Omental fat pad (tissue), 4 donors: ENCODE measurements at places on chromosomes 6 and 20. TPM values are rescaled to one million over a fixed set of nuclear protein-coding genes. Genes with fewer than 3 reads are reported as not detected.

DNA sequence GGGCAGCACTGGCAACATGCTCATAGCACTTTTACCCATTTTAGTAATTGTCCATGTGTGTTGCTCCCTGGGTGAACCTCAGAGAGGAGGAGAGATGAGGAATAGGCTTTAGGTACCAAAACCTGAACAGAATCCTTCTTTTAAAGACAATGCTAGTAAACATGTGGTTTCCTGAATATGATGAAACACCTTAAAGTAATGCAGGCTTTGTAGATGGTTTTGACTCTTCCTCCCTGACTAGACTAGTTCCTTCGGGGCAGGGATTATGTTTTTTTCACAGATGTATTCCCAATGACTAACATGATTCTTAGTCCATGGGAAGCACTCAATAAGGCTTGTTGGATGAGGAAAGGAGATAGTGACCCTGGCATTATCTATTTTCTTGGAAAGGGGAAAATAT is 367.6 kb upstream of the JAG1 start:
- DNase-seq: no peak

DNA sequence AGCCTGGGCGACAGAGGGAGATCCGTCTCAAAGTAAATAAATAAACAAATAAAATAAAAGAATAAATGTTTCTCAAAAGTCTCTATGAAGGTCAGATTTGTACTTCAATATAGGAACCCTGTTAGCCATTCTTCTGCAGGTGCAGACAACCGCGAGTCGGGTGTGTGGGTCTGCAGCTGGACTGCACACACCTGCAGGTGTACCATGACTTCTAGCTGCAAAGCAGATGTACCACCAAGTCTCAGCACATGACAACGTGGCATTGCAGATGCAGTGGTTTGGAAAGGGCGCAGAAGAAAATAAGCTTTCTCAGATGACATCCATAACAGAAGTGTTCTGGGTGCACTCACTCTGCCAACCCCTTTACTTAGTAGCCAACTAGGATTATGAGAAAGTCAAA is 239.7 kb downstream of the ATXN1 start:
- no peak for DNase-seq

GRCh38 chr6:116255246-116255800 is 1.4 kb upstream of the TSPYL4 start:
- DNase-seq: no peak

DNA sequence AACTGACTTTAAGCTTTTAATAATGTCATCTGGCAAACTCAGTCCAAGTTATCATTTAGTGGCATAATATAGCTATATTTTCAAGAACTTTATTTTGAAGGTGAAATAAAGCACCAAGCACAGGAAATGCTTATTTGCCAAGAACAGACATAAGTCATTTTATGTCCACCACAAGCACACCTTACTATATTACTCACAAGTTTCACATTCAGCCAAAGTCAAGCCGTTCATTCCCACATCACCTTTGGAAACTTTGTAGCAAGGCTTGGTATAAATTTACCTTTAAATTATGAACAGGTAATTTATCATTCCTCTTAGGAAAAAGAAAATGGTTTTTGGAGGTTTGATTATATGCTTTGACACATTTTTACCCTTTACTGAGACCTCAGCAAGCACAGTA is 236.8 kb upstream of the FKBP1C start:
- no peak for DNase-seq

GRCh38 chr6:143998686-143999085 is 9.4 kb downstream of the PLAGL1 start:
- DNase-seq: no peak

- no peak for DNase-seq
Observed at GRCh38 chr6:145309842-145310535, 425.3 kb downstream of the EPM2A start.

DNA sequence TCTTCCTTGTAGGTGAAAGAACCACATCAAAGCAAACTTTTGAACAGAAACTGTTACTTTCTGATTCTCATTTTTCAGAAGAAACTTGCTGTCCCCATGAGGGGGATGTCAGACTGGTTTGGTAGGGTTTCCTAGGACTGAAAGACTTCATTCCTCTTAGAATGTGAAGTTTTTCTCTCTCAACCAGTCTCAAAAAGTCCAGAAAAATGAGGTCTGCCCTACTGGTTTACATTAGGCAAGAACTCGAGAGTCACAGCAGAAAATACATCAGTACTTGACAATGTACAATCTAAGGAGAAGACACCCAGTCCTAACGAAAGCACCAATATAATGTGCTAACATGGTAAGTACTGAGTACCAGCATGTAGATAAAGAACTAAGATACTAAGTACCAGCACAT is 12.7 kb upstream of the NHLRC1 start:
- DNase-seq: no peak

GRCh38 chr6:102848796-102849195 is 1455.3 kb downstream of the GRIK2 start:
- DNase-seq: no peak

GRCh38 chr6:33014841-33015634 is 5.6 kb upstream of the HLA-DOA start:
- DNase-seq: no peak

- DNase-seq: no peak
Observed at GRCh38 chr6:10584607-10585006, 63.5 kb downstream of the GCNT2 start.

The TUBB gene
- total RNA-seq: 229 TPM

The FAM83C gene
- 0.09 TPM for total RNA-seq

The GHRH gene
- total RNA-seq: not detected

The TBXT gene
- total RNA-seq: not detected
